AML-193 (cell line): ENCODE measurements at places on chromosomes 11 and 22.

GRCh38 chr11:7512525-7513233 lies 1.1 kb upstream of the PPFIBP2 start:
- peak; percentile 89 for DNase-seq

- DNase-seq: no peak
These were observed 760 bp upstream of the CELSR1 start for GRCh38 chr22:46537946-46538813.

DNA sequence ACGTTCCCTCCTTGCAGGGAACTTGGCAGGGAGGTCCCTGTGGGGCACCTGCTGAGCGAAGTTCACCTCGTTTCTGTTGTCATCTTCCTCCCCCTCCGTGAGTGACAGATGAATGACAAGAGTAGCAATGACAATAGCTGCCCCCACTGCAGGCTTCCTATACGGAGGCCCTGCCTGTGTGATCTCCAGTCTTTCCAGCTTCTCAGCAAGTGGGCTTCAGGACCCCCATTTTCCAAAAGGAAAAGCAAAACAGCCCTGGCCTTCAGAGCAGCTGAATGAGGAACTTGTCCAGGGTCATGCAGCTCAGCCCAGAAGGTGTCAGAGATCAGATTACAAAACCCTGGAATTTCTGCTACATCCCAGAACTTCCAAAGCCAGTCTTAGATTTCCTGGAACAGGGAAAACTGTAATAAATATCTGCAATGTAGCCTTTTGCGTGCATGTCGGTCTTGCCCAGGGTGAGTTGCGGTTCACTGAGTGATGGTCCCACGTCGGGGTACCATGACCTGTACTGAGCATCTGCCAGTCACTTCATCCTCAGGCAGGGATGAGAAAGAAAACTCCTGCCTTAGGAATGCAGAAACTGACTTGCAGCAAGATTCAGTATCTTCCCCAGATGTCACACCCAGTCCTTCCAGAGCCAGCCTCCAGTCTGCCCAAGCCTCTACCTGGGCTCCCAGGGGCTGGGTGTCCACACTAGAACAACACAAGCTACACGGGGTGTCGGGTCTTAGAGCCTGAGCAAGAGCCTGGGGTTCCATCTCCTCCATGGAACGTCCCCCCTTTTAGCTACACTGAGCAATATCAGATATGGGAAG lies 1457.0 kb downstream of the BRD1 start:
- no peak for DNase-seq

GRCh38 chr11:46296528-46297448 lies 19.3 kb downstream of the CREB3L1 start:
- no peak for DNase-seq
